GM13976 (cell line): ENCODE measurements at places on chromosomes 16 and 17.
A peak's percentile ranks its signal among the peaks of the same experiment; 100 is the strongest.

DNA sequence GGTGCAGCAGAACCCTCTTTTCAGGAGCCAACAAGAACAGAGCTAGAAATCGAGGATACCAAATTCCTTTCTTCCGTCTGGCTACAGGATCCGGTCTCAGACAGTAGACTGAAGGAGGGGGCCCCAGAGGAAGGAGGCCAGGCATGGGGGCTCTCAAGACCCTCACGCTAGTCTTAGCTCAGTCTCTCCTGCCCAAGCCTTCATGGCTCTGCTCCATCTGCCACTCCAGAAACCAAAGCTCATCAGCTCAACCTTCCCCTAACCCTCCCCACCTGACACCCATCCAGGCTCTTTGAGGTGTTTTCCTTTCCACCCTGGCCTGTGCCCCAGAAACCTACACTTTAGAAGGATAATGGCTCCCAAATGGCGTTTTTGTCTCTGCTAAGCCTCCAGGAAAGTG lies 6.2 kb upstream of the TMEM92 start:
- no peak for DNase-seq

DNA sequence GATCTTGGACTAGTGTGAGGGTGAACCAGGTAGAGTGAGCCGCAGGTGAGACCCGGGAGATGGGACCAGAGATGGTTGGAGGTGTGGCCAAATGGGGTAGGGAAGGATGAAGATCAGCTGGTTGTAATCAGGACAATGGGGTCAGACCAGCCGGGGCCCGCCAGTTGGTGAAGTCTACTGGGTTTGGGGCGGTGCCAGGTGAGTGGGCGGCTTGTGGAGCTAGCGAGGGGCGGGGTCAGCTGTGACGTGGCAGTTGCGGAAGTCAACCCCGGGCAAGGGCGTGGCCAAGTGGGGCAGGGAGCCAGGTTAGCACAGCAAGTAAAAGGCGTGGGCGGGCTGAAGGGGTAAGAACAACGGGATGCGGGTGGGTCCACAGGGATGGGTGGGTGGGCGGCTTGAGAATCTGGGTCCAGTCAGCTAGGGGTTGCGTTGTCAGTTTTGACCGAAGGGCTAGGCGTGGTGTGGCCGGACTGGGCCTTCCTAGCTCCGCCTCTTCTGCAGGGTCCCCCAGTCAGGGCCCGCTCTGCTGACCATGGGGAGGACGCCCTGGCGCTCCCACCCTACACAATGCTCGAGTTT lies 25.5 kb upstream of the ALKBH5 start:
- DNase-seq = peak; percentile 94

GRCh38 chr16:74867281-74867849 lies 92.7 kb upstream of the FA2H start:
- no peak for DNase-seq

DNA sequence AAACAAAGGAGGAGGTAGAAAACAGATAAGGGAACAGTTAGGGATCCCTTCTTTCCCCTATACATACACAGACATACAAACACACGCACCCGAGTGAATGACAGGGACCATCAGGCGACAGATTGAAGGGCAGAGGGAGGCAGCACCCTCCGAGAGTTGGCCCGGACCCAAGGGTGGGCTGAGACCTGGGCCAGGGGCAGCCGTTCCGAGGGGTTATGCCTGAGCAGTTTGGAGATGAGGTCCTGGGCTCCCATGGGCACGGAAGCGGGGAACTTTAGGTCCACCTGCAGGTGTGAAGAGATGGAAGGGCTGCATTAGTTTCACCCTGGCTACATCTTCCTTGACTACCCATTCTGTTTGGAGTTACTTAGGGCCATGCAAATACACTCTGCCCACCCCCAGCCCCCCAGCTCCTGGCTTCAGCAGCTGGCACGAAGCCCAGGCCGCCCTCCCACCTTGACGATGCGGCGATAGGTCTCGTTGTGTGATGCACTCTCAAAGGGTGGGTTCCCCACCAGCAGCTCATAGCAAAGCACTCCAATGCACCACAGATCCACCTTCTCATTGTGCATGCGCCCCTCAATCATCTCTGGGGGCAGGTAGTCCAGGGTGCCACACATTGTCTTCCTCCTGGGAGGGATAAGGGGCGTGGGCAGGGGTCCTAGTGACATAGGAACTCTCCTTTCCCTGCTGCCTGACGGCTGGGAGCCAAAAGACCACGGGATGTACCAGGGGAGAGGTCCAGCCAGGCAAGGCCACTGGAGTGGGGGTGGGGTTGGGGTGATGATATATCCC lies 5.4 kb downstream of the AURKB start:
- no peak for DNase-seq

DNA sequence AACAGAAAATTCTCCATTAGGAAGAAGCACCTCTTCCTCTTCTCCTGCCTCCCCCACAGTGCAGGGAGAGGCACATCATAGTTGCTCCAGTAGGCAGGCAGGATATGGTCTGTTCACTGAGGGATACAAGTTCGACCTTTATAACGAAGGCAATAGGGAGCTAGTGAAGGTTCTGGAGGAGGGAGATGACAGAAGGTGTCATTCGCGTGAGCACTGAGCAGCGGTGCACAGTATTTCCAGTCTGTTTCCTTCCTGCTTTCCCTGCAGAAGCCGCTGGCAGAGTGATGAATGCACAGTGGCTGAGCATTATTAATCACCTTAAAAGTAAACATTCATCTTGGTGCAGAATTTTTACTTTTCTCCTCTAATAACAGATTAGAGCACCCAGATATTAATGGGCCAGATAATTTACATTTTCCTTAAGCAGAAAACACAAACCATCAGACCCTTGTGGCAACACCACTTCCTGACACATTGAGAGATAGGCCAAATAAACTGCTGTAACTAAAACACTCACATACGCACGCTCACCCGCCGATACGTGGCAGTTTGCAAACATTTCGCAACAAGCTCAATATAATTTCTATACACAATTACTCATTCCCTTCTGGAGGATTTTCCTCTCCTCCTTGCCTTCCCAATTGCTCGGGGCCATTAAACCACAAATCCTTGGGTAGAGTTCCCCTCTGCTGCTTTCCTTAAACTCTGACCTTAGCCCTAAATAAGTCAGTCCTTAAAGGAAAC lies 69.5 kb downstream of the AIPL1 start:
- DNase-seq = no peak

- DNase-seq = no peak
Measured at GRCh38 chr16:10968498-10968897, 24.1 kb downstream of the CLEC16A start.

GRCh38 chr17:64187093-64187895 lies 57.4 kb upstream of the ERN1 start:
- DNase-seq = no peak

GRCh38 chr17:79985943-79986391 lies 49.7 kb downstream of the TBC1D16 start:
- DNase-seq = no peak

- no peak for DNase-seq
Measured at GRCh38 chr17:37516127-37516571, 26.5 kb downstream of the DUSP14 start.

DNA sequence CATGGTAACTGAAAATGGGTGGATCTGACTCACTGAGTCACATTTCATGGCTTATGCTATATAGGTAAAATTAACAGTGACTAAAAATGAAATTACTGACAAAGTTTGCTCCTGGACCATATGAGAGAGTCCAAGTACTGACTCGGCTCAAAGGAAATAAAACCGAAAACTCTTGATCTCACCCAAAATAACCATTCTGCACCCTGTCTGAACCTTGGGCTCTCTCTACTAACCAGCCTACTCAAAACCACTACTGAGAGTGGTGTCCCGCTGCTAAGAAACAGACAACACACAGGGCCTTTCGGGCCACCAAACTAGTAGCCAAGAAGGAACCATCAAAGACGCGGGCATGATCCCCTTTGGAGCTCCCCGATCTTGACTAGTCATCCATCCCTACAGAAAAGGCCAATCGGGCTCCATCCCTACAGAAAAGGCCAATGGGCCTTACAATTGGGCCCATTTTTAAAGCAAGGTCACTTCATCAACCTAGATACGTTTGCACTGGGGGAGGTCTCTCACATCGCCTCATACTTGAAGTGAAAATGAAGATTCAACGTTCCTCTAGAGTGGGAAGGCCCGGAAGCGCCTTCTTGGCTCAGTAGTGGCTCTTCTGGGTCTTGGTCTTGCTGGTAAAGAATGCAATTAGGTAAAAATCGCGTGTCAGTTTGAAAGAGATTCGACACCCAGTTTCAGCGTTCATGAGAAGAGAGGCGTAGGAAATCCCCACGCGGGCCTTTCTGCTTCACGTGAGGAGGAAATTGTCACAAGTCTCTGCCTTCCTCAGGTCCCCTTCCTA lies 720 bp upstream of the ZPBP2 start:
- DNase-seq = peak; percentile 76

- DNase-seq = no peak
Measured at GRCh38 chr16:74617206-74617788, 10.4 kb upstream of the GLG1 start.

- no peak for DNase-seq
Measured at GRCh38 chr17:35679007-35679682, 52.3 kb upstream of the RASL10B start.

DNA sequence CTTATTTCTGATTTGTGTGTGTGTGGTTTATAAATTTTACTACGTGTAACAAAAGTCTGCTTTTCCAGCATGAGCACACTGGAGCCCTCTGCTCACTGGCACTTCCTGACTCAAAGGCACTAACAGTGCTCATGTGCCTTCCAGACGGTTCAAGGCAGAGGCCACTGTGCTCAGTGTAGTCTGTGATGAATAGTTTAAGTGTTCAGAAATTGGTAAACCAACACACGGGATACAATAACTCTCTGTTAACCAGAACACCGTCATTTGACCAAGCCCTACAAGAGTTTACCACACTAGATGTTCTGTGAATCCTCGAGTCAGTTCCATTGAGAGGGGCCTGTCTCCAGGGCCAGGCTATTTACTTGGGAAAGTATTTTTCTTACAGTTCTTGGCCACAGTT lies 191.9 kb downstream of the MRTFB start:
- DNase-seq = no peak

- peak; percentile 37 for DNase-seq
Measured at GRCh38 chr17:45293413-45294211, 23.2 kb downstream of the MAP3K14 start.

- DNase-seq = no peak
Measured at GRCh38 chr17:19339341-19339815, 23.1 kb downstream of the B9D1 start.

DNA sequence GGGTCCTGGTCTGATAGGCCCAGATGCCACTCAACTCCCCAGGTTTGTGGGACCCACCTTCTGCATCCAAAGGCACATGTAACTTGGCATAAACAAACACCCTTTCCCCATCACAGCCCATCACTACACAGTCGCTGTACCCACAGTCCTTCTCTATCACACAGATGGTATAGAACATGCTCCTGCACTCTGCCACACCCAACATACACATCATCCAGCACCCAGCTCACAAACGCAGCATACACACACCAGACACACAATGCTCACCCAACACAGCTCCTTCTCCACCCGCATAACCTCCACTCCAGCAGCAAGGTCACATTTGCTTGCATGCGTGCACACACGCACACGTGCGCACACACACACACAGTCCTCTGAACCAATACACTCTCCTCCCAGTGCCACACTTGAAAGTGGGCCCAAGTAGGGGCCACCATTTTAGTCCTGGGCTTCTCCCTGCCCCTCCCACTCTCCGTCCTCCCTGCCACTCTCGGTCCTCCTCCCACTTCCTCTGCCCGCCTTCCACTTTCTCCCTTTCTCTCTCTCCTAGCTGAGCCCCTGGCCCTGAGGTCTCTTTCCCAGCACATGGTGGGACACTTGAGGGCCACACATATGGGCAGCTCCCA lies 8.5 kb upstream of the TMEM92 start:
- DNase-seq = peak; percentile 30

DNA sequence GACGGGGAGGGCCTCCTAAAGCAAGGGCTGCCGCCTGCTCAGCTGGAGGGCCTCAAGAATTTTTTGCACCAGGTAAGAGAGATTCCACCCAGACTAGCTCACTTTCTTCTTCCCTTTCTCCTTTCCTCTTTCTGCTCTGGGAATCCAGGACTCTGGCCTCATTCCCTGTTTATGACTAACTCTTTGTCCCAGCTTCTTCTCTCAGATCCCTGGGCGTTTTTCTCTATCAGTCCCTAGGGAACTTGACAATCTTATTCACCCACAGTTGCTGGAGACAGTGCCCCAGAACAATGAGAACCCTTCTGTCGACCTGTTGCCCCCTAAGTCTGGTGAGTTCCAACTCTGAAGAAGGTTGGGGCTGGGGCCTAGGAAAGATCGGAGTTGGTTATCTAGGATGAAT lies 15.6 kb downstream of the CNTROB start:
- no peak for DNase-seq

GRCh38 chr17:15143524-15143923 lies 121.6 kb downstream of the PMP22 start:
- no peak for DNase-seq

GRCh38 chr17:51434434-51435170 lies 174.3 kb downstream of the UTP18 start:
- no peak for DNase-seq

DNA sequence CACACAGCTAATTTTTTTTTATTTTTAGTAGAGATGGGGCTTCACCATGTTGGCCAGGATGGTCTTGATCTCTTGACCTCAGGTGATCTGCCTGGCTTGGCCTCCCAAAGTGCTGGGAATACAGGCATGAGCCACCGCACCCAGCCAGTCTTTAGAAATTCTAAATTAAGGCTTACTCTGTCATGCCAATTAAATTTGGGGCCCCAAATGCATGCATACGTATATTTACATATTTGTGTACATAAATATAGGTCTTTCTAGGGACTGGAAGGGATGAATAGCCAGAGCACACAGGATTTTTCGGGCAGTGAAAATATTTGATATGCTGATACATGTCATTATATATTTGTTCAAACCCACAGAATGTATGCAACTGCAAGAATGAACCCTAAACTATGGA lies 105.1 kb downstream of the BCAS3 start:
- no peak for DNase-seq

- no peak for DNase-seq
Measured at GRCh38 chr16:23089111-23089510, 60.1 kb downstream of the USP31 start.

DNA sequence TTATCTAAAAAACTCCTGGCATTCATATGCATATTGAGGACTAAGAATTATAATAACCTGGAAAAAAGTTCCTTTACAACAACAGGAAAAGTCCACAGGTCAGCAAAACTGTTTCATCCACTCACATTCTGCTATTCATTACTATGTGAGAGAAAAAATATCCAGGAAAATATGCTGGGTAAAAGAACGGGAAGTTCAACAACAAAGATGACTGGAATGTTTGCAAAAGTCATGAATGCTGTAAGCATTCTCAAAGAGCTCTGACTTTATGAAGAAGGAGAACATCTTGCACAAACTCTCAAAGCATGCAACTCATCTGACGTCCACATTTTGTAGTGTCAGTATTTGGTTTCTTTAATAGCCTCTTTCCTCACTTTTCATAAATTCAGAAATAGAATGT lies 56.9 kb upstream of the ALDH3A1 start:
- no peak for DNase-seq
